ENCODE measurements at places on chromosomes 13 and 19. TPM values are rescaled to one million over a fixed set of nuclear protein-coding genes. Genes with fewer than 3 reads are reported as not detected.

The C5AR1 gene
- total RNA-seq = under 0.01 TPM

The LCP1 gene
- 8.9 TPM for total RNA-seq

The HDGFL2 gene
- 37.7 TPM for total RNA-seq

The CYP4F11 gene
- not detected for total RNA-seq

The SYCN gene
- total RNA-seq = not detected

The KIR2DL1 gene
- total RNA-seq = not detected

The LMO7 gene
- 392 TPM for total RNA-seq
